Erythroblast (primary cell): ENCODE measurements at places on chromosomes 7 and 10.

DNA sequence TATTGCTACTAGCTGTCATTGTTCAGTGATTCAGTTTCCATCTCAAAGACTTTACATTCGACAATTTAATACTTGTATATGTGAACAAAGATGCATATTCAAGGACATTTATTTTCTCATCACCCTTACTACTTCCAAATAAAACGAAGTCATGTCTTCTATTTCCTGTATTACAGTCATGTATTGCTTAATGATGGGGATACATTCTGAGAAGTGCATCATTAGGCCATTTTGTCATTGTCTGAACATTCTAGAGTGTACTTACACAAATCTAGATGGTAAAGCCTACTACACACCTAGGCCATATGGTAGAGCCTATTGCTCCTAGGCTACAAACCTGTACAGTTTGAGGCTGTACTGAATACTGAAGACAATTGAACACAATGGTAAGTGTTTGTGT lies 6.5 kb downstream of the C10orf95 start:
- no peak for DNase-seq

GRCh38 chr10:117497736-117498135 lies 44.8 kb upstream of the EMX2 start:
- no peak for DNase-seq

GRCh38 chr7:105457619-105458225 lies 64.3 kb downstream of the PUS7 start:
- DNase-seq = no peak

GRCh38 chr7:69192134-69192533 lies 406.1 kb upstream of the AUTS2 start:
- no peak for DNase-seq

- no peak for DNase-seq
Measured at GRCh38 chr7:113283861-113284260, 165.5 kb upstream of the SMIM30 start.
